ENCODE measurements at places on chromosomes 6 and 20.

GRCh38 chr6:124517339-124517738 lies 444.9 kb upstream of the RNF217 start:
- DNase-seq = no peak

DNA sequence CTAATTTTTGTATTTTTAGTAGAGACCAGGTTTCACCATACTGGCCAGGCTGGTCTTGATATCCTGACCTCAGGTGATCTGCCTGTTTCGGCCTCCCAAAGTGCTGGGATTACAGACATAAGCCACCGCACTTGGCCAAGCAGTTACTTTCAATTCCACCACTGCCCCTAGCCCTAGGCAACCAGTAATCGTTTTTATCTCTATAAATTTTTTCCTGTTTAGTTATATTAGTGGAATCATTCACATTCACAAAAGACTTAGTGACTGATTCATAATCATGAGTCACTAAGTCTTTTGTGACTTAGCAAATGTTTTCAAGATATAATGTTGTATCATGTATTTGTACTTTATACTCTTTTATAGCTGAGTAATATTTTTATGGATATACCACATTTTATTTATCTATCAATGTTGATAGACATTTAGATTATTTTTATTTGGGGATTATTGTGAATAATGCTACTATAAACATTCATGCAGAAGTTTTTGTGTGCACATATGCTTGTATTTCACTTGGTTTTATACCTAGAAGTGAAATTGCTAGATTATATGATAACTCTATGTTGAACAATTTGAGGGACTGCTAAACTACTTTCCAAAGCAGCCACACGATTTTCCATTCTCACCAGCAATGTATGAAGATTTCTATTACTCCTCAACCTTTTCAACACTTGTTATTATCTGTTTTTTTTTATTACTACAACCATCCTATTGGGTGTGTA lies 421.4 kb upstream of the ID4 start:
- DNase-seq = no peak

DNA sequence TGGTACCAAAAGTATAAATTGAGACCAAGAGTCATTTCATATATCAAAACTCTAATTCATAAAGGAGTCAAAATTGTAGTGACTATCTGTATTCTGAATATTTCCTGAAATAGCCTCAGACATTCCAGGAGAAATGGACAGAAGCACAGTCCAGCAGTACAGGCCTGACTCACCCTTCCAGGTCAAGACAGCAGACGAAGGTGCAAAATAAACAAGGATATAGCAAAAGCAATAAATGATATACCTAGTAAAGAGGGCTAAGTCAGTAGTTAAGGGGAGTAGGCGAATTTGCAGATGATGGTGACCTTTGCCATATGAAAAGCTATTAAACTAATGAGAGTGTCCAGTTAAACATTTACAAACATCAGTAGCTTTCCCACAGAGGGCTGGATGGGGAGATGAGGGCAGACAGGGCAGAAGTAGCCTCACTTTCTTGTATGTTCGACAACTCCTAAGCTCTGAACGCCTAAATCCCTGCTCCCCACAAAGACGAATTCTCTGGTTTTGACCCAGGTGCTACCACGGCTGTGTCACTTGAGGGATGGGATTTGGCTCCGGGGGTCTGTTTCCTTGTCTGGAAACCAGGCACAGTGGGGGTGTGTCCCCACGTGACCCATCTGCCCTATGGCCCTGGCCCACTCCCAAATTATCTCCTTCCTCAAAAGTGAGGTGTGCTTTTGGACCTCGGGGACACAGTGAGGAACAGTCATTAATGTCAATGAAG lies 3.6 kb upstream of the SLC52A3 start:
- no peak for DNase-seq

DNA sequence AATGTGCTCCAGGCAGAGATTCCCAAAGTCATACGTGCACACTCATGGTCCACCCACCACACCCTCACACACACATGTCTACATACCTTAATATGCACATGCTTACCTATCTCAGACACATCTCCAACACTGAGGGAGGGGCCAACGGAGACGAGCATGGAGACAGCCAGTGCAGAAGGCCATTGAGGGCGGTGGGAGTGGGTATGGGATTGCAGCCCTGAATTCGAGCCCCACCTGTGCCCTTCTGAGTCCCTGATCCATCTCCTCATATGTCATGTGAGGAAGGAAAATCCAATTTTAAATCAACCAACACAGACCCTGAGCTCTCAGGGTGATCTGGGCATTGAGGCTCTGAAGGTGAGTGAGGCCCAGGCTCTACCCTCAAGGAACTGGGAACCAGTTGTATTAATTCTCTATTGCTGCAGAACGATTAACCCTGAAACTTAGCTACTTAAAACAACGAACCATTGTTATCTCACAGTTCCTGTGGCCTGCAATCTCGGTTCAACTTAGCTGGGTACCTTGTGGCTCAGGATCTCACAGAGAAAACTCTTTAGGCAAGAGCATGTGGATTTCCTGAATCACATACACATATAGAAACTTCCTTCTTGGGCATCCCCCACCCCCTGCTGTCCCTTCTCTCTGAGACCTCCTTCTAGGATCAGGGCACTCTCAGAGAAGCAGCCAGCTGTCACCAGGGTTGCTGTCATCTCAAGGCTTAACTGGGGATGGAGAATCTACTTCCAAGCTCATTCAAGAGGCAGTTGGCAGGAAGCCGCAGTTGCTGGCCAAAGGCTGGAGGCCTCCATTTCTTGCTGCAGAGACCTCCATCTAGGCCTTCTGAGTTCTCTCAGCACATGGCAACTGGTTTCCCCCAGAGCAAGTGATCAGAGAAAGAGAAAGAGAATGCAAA lies 28.3 kb downstream of the GLP1R start:
- DNase-seq = no peak

DNA sequence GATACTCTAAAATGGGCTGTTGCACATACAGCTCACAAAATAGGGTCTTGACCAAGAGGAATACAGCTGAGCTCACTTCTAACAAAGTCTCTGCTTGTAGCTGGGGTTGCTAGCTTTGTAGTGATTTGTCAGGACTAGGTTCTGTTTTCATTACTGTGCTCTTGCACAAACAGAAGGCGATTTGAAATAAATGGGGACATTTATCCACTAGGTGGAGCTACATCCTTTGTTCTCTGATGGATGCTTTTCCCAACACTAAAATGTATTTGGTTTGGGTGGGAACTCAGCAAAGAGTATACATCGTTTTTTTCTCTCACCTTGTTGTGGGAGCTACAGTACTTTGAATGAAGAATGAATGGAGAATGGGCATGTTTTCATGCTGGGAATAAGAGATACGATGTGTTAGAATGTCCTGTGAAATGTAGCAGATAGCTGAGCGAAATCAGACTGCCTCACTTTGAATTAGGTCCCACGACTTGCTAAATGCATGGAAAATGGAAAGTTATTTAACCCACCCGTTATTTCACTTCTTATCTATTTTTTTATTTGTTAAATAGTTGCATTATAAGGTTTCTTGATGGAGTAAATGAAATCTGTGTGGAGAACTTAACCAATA lies 494.7 kb upstream of the MAP3K7 start:
- DNase-seq = peak; percentile 41

Measured in MV-4-11 (cell line).